ENCODE measurements at places on chromosomes 2 and 18.

DNA sequence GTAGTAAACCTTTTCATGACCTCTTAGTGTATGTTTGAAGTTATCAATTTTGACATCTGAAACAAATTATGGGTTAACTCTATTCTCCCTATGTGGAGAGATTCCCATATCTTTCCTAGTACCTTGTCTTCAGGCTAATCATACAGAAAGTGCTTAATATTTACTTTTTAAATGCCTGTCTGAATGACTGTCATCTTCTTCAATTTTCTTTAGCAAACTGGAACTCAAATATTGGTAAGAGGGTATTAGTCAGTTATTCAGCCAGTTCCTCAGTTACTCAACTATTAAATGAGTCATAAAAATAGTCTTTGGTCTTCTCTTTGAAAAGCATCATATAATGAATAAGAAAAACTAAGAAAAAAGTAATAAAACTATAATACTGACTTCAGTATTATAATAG is 1038.0 kb upstream of the PIK3C3 start:
- no peak for DNase-seq

- no peak for DNase-seq
These were observed 28.0 kb upstream of the LMAN1 start for GRCh38 chr18:59386909-59387686.

DNA sequence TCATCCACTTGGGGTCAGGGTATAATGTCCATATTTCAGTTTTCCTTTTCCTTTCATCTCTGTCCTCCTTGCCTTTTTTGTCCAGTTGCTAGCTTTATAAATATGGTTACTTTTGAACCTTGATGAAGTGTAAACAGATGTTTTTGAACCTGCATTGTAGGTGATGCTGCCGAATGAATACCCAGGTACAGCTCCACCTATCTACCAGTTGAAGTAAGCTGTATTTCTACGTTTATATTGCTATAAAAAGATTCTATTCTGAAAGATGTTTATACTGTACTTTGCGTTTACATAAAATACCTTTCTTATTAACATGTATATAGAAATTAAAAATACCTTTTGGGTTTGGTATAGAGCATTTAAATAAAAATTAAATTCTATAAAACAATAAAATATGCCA is 2.2 kb downstream of the IMPACT start:
- no peak for DNase-seq

DNA sequence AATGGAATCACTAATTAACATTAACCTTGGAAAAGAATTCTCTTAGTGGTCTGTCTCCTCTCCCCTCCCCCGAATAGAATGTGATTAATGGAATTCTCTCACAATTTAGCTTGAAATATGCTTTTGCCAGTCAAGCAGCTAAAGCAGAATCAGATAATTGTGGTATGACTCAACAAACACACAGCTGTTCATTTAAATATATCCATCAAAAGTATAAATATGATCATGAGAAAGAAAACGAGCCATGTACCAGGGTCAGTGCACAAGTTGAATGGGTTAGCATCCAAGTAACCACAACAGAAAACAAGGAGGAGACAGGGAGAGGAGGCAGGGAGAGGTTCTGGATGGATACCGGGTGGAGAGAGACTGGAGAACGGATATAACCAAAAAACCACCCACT is 66.9 kb downstream of the ACVR1 start:
- no peak for DNase-seq

DNA sequence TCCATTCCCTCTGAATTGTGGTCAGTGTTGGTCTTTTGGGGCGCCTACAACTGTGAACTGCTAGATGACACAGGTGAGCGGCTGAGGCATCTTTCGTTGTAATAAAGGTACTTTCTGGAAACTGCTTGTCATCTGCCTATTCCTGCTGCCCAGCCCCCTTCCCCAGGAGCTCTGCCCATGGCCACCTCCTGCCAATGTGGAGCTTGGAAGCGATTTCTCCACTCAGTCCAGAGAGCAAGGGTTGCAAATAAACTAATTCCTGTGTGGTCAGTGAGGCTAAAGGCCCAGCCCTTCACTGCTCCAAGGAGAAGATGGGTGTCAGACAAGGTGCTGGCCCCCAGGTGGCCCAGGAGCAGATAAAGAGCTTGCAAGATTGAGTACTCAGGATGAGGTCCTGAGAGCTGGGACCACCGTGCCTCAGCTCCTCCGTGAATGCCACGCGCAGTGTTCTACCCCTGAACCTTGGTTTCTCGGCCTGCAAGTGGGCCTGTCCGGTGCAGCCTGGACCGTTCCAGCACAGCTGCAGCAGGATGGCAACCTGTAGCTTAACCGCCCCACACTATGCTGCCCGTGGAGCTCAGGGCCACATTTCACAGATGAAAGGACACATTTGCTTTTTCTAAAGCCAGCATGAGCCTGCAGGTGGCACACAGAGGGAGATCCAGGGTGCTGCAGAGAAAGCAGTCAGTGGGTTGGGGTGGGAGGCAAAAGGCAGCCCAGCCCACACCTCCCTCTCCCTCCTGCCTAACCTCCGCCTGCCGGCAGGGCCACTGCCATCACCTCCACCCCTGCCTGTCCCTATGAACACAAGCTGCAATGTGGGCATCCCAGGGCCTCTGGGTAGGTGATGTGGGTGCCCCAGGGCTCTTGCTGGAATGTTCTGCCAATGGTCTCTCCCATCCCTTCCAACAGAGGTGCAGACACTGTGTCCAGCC is 78.7 kb upstream of the OTOF start:
- no peak for DNase-seq

DNA sequence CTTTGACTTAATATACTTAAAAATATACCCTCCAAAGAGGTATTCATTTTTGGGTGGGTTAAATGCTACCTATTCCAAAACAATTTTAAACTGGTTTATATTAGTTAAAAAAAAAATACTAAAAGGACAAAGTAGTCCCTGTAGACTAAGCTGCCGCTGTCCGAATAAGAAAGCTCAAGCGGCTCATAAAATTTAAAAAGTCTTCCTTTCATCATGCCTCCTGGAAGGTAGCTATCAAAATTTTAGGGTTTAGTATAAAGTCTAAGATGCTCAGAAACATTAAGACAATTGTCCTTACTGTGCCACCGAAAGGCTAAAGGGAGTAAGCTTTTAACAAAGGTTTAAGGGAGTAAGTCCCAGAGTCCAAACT is 440 bp upstream of the UGGT1 start:
- no peak for DNase-seq

DNA sequence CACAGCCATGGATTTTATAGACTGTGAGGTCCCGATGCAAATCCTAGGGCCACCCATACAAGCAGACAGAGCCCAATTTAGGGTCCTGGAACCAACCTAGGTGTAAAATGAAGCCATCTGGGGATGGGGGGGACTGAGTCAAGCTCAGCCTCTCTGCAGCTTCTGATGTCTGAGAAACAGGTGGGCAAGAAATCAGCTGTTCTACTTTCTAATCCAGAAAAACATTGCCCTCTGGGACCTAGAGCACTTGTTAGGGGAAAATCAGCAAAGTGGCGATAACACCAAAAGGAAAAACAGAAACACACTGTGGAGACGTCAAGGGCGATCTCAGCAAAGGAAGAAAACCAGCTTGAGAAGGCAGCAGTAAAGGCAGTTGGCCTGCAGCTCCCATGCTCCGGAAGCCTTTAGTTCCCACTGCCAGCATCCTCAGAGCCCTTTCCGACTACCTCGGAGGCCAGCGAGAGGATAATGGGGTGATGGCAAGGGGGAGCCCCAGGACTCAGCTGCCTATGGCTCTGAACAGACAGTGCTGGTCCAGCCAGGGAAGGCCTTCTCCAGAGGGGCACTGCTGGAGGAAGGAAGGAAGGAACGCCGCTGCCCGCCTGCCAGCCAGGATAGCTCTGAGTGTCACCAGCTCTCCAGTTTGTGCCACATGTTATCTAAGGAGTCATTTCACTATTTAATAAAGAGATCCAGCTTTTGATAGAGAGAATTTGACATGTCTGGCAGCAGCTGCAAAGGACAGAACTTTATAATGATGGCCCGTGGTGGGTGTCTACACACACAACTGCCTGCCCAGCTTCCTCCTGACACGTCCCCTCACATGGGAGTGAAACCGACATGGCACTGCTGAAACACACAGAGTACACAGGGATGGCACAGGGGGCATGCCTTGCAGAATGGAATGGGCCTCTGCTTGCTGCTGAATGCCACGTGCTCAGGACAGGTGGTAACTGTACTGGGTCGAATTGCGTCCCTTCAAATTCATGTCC is 37.7 kb downstream of the HS1BP3 start:
- no peak for DNase-seq

DNA sequence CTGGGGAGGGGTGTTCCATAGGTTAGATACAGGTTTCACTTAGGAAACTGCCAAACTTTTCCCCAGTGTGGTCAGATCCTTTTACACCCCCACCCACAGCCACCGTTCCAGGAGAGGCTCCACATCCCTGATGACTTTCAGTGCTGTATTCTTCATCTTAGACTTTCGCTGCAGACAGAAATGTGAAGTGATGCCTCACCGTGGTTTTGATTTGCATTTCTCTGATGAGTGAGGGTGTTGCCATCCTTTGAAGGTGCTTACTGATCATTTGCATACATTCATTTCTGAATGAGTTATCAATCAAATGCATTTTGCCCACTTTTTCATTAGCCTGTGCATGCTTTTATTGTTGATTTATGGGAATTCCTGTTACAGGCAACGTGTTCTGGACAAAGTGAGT is 14.9 kb downstream of the COPS9 start:
- DNase-seq, result no peak

GRCh38 chr2:134583462-134583861 is 135.3 kb downstream of the TMEM163 start:
- DNase-seq, result no peak

DNA sequence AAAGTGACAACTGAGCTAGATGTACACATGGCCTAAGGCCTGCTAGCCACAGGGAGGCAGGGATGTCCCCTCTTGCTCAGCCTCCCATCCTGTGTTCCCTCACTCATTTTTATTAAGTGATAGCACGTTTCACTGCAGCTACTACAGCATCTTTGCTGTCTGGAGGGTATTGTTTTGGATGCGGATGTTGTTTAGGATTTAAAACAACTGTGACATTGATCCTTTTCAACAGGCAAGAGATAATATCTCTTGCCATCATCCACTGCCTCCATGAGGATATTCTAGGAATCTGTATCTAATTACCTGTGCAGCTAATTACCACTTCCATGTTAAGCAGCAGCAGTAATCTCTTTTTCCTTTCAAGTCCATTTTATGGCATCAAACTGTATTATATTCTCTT is 345.4 kb downstream of the PARD3B start:
- DNase-seq, result no peak

DNA sequence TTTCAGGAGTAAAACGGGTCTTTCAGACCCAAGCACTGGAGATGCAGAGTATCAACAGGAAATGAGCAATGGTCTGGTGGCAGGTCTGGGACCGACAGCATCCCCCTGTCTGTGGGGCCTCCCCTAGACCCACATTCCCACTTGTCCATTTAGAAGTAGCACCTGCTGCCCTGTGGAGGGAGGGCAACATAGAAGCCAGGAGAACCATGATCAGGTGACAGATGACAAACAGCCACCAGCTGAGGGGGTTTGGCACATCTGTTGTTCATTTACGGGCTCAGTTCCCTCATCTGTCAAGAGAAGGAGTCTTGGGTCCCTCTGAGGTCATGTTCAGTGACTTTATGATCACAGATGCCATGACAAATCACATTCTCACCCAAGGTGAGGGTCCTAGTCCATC is 77.9 kb upstream of the SLC66A3 start:
- no peak for DNase-seq

- no peak for DNase-seq
These were observed 31.7 kb upstream of the LINC00305 start for GRCh38 chr18:64180617-64181016.

DNA sequence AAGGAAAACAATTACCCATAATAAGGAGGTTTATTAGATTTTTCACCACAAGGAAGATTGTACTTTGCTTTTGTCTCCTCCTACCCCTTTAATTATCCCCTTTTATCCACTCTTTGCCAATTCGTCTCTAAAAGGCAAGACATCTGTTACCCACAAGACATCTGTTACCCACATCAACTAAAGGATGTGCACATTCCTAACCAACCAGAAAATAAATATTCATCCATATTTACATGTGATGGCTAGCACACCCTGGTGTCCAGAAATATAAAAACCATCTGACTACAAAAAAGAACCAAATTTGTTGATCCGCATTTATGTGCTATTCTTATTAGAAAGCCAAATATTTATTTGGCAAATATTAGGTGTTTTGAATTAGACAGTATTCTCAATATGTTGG is 35.7 kb downstream of the ACVR1C start:
- no peak for DNase-seq

- DNase-seq, result no peak
These were observed 12.5 kb downstream of the ABCG8 start for GRCh38 chr2:43851011-43851980.

GRCh38 chr2:65355186-65355831 is 77.1 kb downstream of the SPRED2 start:
- DNase-seq, result no peak

DNA sequence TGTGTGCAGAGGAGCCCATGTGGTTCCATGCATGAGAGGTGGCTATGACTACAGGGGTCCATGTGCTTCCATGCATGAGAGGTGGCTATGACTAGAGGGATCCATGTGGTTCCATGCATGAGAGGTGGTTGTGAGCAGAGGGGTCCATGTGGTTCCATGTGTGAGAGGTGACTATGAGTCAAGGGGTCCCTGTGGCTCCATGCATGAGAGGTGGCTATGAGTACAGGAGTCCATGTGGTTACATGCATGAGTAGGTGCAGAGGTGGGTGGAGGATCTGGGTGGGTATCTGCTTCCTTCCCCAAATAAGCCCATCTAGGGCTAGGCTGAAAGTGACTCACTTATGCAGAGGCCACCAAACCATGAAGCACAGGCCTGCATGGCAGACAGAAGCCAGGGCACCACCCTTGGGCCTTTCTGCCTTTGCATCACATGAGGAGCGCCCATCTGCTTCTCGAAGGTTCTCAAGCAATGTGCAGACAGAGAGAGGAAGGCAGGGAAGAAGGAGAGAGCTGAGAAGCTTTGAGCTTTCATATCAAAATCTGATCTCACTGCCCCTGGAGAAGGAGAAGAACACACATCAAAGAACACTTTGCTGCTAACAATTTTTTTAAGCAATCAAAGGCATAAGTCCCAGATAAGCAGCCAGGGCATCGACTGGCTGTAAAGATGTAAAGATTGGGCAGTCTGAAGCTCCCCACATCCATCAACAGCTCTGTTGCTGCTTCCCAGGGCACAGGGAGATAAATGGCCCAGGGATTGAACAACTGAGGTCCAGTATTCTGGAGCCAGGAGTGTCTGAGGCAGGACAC is 137.6 kb downstream of the TNS1 start:
- no peak for DNase-seq
